Activated CD4-positive, alpha-beta T cell treated with anti-CD3 and anti-CD28 coated beads for 36 hours (primary cell): ENCODE measurements at places on chromosomes 1 and 21. TPM values are rescaled to one million over a fixed set of nuclear protein-coding genes. Genes with fewer than 3 reads are reported as not detected.
A peak's percentile ranks its signal among the peaks of the same experiment; 100 is the strongest.

- H3K36me3 ChIP-seq: peaks cover 58% of the 10 kb centered on the region
- no peaks in the 10 kb centered on the region for H3K27me3 ChIP-seq
- H3K4me1 ChIP-seq: peaks cover 64% of the 10 kb centered on the region
- peak overlapping the region; percentile 31 for H3K4me3 ChIP-seq
- H3K27ac ChIP-seq: peak overlapping the region; percentile 88
- peak; percentile 65 for DNase-seq
Measured at GRCh38 chr1:21258331-21259134, 31.7 kb downstream of the ECE1 start.

- no peak for DNase-seq
- H3K27me3 ChIP-seq: no peaks in the 10 kb centered on the region
- H3K27ac ChIP-seq: no peak overlapping the region
- peaks cover 4% of the 10 kb centered on the region for H3K4me1 ChIP-seq
- H3K4me3 ChIP-seq: no peak overlapping the region
Measured at GRCh38 chr1:59915516-59915915, 11.1 kb downstream of the CYP2J2 start.

DNA sequence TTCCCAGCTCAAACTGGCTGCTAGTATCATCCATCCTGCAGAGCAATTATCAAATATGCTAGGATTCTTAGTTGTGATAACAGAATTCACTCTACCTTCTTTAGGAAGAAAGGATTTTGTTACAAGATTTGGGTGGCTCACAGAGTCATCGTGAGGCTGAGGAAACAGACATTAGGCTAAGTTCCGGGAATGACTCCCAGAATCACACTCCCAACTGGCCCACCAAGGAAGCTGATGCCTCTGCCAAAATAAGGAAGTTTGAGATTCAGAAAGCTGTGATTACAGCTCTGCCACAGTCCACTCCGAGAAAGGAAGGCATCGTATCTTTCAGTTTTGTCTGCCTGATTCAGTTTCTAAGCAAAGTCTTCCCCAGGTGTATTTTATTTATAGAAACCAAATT is 50.6 kb upstream of the LYPLAL1 start:
- no peaks in the 10 kb centered on the region for H3K4me1 ChIP-seq
- no peak for DNase-seq
- no peak overlapping the region for H3K4me3 ChIP-seq

Gene CD2
- 291 TPM for total RNA-seq

Gene ACOT11
- 2.0 TPM for total RNA-seq

Gene RHD
- total RNA-seq: not detected
